ENCODE measurements at places on chromosomes 12 and 14. TPM values are rescaled to one million over a fixed set of nuclear protein-coding genes. Genes with fewer than 3 reads are reported as not detected.

Gene APOLD1
- 42.9 TPM for total RNA-seq

Gene MARS1
- 65.2 TPM for total RNA-seq

DNA sequence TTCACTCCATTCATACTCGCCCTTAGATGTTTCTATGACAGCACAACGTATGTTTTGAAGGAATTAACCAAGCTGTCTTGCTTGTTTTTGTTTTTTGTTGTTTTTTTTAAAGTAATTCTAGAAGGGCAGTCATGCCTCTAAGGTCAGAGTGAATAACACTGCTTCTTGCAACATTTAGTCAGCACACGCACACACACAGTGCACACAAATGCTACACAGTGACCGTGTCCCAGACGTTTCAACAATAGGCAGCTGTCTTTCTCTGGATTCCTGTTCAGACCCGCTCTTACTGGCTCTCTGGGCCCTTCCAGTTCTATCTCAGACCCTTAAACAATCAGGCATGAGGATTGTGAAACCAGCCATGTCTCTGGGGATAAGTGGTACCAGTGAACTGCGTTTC is 351.0 kb upstream of the FKBP4 start:
- no peak for DNase-seq

GRCh38 chr12:122981036-122981471 is 573 bp downstream of the ARL6IP4 start:
- no peak for DNase-seq

- no peak for DNase-seq
Measured at GRCh38 chr12:5071496-5071895, 27.8 kb downstream of the KCNA5 start.

- DNase-seq, result no peak
Measured at GRCh38 chr12:124764870-124765580, 98.6 kb downstream of the SCARB1 start.

Gene SLC6A13
- total RNA-seq, result 10.0 TPM

DNA sequence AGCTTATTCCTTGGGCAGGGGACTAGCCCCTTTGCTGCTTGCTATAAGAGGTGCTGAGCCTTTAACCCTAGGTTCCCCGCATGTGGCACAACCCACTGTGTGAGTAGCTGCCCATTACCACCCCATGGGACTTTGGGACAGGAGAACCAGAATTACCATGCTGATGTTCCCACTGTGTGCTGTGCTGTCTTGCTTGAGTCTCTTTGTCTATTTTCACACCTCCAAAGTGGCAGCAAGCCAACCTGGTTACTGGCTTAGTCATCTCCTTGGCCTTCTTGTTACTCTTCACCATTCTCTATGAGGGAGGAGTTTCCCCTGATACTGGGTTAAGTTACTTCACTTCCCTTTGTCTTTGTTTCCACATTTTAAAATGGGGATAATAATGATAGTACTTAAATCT is 73.4 kb upstream of the ETV6 start:
- peak; percentile 9 for DNase-seq

Gene MYF6
- 0.47 TPM for total RNA-seq

All from occipital lobe (tissue), 3 donors.